ENCODE measurements at places on chromosomes 4 and X.

DNA sequence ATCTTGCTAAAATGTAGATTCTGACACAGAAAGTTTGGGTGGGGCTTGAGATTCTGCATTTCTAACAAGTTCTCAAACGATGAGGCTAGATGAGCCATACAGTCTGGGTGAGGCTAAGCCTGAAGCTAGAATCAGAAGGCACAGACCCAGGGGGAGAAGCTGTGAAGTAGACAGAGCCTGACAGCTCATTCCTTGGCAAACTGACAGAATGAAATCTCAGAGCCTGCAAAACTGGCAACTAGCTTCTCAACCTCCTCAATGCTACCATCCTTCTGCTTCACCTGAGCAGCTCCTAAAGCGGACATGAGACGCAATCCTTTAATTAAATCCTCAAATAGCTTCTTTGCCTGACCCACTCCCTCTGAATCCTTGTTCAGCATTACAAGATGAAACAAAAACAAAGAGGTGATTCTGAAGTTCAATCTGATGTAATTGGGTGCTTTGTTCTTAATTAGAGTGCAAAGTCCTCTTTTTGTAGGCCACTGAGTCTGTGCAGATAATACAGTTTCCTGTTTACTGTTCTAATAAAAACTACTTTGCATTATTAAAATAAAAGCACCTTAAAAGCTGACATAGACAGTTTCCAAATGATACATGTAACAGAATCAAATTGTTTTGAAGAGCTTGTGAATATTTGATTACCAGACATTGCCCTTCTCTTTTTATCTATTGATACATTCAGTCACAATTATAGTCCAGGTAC lies 71.0 kb upstream of the BMP2K start:
- DNase-seq = no peak

GRCh38 chr4:79360006-79360405 lies 34.1 kb upstream of the NAA11 start:
- DNase-seq = no peak

- no peak for DNase-seq
Observed at GRCh38 chr4:128299848-128300247, 12.2 kb upstream of the PGRMC2 start.

- DNase-seq = no peak
Observed at GRCh38 chr4:152316969-152317368, 218.9 kb downstream of the FBXW7 start.

- no peak for DNase-seq
Observed at GRCh38 chrX:65587616-65588526, 53.3 kb upstream of the LAS1L start.

GRCh38 chrX:96688789-96689188 lies 4.1 kb downstream of the DIAPH2 start:
- no peak for DNase-seq

DNA sequence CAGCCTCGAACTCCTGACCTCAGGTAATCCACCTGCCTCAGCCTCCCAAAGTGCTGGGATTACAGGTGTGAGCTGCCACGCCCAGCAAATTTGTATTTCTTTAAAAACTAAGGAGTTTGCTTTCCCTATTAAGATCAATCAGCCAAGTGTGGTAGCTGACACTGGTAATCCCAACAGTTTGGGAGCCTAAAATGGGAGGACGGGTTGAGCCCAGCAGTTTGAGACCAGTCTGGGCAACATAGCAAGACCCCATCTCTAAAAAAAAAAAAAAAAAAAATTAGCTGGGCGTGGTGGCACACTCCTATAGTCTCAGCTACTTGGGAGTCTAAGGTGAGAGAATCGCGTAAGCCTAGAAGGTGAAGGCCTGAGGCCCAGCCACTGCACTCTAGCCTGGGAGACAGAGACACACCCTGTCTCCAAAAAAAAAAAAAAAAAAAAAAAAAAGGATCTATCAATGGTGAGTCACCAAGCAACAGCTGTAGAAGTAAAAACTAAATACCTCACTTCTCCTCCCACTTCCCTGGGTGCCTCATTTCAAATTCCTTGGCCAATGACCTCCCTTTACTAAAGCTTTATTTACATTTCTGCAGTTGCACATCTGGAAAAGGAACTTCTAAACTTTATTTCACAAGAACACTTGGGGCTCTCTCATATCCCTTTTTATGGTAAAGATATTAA lies 54.5 kb downstream of the LDB2 start:
- DNase-seq = no peak

DNA sequence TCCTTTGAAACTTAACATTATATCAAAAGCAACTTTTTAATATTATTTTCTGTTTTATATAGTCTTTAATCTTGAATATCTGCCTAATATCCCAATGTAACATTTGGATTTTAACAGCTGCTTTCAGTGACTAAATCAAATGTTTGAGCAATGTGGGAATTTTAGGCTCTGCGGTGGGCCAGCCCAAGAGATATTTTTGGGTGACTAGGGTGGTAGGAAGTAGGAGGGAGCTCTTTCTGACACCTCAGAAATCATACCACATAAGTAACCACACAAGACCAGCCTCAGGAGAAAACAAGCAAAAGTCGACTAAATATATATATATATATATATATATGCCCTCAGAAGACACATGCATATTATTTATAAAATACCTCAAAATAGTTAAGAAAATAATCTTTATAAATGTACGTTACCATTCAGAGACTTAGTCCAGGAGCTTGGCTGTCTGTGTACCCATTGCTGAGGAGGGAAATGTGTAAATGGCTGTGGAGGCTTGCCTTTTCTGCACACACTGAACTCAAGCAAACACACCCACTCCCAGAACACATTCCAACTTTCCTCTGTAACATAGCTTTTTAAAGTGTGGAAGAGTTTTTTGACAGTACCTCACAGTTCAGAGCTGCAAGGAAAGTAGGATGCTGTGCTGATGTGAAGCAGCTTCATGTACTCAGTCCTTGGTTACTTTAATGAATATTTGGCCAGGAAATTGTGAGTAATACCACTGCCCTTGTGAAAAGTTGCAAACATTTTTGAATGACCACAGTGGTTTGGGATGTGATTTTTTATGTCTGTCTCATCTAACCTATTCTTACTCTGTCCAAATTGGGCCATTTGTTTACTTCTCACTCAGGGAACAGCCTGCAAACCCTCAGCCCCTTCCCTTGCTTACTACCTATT lies at the start of gene RTL3:
Gene RTL3 (minus strand): TSS at position 484 of the 900 bp plus-strand sequence. CDS start 908 bp downstream, outside the sequence.
- DNase-seq = no peak

DNA sequence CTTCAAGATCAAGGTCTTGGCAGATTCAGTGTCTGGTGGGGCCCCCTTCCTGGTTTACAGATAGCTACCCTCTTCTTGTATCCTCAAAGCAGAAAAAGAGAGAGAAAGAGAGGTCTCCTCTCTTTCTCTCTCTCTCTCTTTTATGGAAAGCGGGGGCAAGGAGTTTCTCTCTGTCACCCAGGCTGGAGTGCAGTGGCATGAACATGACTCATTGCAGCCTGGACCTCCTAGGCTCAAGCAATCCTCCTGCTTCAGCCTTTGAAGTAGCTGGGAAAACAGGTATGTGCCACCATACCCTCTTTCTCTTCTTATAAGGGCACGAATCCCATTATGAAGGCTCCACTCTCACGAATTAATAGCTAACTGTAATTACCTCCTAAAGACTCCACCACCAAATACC lies 20.2 kb downstream of the RAB9B start:
- DNase-seq = no peak

- peak; percentile 79 for DNase-seq
Observed at GRCh38 chrX:8783097-8783713, 18.0 kb downstream of the FAM9A start.

DNA sequence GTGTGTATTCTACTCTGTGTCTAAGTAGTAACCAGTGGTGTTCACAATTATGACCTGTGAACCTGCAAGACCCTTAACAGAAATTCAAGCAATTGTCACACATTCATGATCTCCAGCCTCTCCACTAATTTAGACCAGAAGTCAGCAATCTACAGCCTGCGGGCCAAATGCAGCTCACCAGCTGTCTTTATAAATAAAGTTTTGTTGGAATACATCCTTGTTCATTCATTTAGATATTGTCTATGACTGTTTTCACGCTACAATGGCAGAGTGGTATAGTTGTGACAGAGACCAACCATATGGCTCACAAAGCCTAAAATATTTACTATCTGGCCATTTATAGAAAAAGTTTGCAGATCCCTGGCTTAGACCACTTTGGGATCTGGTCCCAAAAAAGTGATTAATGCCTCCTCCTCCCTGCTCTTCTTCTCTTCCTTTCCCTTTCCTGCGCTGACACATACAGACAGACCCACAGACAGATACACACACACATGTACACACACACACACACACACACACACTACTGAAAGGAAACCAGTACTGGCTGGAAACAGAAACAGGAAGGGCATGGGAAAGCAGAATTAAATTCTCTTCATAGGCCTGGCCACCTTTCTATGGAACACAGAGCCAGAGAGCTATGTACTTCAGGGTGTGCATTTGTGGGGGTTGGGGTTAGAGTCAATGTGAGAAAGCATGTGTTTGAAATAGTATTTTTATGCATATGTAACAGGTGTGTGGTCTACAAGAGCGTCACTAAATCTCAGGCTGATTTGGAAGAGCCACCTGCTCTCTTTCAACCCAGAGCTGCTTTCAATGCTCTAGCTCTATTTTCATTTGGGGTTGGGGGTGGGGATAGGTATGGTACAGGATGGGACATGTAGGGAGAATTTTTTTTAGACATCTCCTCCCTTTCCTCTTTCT lies 49.7 kb upstream of the TMEM164 start:
- DNase-seq = no peak

- no peak for DNase-seq
Observed at GRCh38 chr4:69322055-69322454, 41.8 kb downstream of the UGT2B28 start.

DNA sequence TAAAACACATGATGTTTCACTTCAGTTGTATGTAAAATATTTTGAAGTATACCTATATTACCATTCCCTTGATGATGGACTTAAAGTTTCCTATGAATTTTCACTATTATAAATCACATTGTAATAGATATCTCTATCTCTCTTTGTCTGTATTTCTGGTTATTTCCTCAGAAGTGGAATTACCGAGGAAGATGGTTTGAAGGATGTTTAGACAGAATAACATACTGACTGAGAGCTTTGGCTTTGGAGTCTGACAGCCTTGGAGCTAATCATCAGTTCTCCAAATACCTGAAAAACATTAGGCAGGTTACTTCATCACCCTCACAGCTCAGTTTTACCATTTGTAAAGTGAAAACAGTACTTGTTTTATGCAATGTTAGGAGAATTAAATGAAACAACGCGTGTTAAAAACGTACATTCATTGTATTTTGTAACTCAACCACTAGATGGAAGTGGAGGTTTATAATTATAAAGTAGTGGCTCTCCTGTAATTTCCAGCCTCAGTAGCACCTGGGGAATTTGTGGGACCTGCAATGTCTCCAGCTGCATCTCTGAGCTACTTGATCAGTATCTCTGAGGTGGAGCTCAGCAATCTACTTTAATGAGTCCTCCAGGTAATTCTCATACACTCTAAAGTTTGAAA lies 14.3 kb downstream of the JCHAIN start:
- no peak for DNase-seq

DNA sequence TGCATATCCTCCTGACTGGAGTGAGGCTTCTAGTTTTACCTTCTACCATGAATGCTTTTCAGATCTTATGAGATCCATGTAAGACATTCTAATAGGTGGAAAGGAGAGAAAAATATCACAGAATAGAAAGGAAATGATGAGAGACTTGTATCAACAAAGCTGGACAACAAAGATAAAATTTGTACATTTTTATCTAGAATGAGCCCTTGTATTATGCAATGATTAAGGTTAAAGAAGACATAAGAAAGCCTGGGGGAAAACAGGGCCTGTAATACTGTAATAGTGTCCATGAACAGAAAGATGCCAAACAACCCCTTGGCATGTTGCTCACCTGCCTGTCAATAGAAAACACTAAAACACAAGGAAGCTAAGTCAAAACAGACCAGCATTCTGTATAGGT lies 44.2 kb upstream of the SCRG1 start:
- no peak for DNase-seq

GRCh38 chrX:82362550-82362949 lies 1145.5 kb upstream of the POU3F4 start:
- no peak for DNase-seq

DNA sequence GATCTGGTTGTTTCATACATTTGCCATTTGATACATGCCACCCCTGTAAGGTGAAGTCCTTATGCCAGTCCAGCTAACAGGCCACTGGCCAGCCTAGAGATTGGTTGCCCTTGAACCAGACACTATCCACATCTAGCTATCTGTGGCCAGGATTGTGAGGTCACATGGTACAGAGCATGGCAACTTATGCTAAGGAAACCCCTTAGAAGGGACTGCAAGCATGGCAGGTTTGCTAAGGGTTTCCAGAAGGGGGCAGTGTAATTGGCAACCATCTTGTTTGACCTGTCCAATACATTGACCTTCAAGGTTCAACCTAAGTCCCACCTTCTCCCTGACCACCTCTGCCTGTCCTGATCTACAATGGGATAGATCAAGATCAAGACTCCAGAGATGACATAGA lies 47.5 kb downstream of the SMC1A start:
- DNase-seq = no peak

DNA sequence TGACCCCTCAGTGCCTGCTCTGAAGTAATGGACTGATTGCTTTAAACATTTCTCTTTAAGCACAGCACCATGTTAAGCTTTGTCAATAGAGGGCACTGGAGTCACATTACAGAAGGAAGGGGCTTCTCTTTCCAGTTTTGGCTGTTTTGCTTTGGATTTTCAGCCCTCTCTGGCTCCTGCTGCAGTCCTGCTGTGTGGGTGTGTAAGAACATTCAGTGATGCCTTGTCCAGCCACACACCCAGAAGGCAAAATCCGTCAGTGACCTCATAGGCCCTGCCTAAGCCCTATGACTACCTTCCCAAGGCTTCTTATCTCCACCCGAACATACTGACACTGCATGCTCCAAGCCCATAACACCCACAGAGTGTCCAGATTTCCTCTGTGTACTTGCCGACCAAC lies 215.3 kb upstream of the CTSO start:
- no peak for DNase-seq

- no peak for DNase-seq
Observed at GRCh38 chrX:26651755-26652154, 435.8 kb downstream of the MAGEB5 start.

DNA sequence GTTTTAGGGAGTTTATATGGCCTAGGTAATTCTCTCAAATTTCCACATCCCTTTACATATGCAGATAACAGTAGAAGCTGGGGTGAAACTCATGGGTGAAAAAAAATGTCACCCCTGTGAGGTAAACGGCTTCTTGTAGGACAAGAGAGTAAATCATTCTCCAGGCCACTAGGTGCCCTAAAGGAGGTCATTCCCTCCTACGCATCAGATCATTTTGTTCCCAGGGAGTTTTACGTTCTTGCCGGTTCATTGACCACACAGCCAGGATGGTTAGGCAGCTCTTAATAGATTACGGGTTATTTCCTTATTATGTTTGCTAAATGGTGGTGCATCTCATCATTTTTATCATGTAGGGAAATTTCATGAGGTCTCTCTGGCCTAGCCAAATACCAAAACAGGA lies 225.8 kb upstream of the NOCT start:
- no peak for DNase-seq

GRCh38 chr4:140105436-140105835 lies 48.5 kb downstream of the MAML3 start:
- no peak for DNase-seq

GRCh38 chr4:77395481-77395880 lies 210.1 kb upstream of the CXCL13 start:
- no peak for DNase-seq

GRCh38 chrX:66634272-66634671 lies 4.6 kb downstream of the EDA2R start:
- DNase-seq = no peak

- DNase-seq = no peak
Observed at GRCh38 chr4:84623661-84624060, 40.7 kb downstream of the CDS1 start.

GRCh38 chr4:139664442-139664841 lies 1.2 kb upstream of the MGST2 start:
- DNase-seq = no peak
